Mesothelial cell of epicardium (in vitro differentiated cells): ENCODE measurements at places on chromosomes 5 and 9. TPM values are rescaled to one million over a fixed set of nuclear protein-coding genes. Genes with fewer than 3 reads are reported as not detected.

SPEF2 gene
- 10.7 to 12.1 TPM (median 11.6 TPM) in 3 replicates for total RNA-seq

CCDC69 gene
- total RNA-seq = 4.7 to 5.5 TPM (median 4.8 TPM) in 3 replicates

ALDH7A1 gene
- total RNA-seq = 111 to 119 TPM (median 111 TPM) in 3 replicates

ADGRD2 gene
- total RNA-seq = 0.62 to 0.78 TPM (median 0.63 TPM) in 3 replicates
